ENCODE measurements at places on chromosomes 3 and 15.

DNA sequence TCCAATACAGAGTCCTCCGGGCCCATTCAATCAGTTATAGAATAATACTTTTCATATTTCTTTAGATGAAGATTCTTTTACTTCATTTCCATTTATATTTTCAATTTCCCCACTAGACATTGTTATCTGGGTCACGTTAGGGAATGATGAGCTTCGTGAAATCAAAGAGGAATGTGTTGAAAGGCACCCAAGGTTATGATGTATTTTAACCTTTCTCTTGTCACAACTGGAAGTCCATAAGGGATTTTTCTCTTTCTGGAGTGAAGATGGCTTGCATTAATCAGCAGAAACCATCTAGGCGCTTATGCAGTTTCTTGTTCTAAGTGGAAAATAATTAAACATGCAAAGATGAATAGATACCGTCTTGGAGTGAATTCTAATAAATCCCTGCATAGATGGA is 180.5 kb downstream of the FEZF2 start:
- DNase-seq, result no peak

DNA sequence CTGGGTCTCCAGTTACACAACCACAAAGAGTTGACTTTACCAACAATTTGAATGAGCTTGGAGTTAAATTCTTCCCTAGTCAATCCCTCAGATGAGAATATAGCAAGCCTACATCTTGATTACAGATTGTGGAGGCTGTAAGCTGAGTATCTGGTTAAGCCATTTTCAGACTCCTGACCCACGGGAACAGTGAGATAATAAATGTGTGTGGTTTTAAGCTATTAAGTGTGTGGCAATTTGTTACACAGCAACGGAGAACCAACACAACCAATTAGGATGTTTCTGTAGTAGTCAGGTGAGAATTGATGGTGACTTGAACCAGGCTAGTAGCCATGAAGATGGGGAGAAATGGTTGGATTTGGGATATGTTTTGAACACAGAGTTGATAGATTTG is 37.7 kb upstream of the SLC4A7 start:
- DNase-seq, result no peak

- DNase-seq, result no peak
These were observed 88.8 kb downstream of the HES1 start for GRCh38 chr3:194224471-194225417.

- DNase-seq, result no peak
These were observed 108.3 kb downstream of the SLC49A4 start for GRCh38 chr3:122903171-122903570.

- DNase-seq, result no peak
These were observed 5.2 kb downstream of the CDV3 start for GRCh38 chr3:133578548-133579191.

GRCh38 chr15:70582143-70582945 is 181.0 kb downstream of the UACA start:
- no peak for DNase-seq

DNA sequence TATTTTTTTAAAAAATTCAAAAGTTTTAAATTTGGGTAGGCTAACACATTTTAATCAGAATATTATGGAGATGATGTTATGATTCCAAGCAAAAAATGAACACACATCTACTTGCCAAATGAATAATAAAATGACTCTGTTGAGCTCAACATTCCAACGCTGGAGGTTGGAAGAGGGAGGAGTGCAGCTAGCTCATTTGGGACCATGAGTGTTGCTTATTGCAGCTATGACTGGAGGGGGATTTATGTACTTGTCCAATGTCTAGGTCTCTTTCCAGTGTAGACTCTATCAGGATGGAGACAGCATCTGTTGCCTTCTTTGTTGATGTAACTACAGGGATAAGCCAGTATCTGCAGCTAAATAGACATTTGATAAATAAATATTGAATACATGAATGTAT is 310.6 kb downstream of the CACNA2D3 start:
- DNase-seq, result no peak

- no peak for DNase-seq
These were observed 209.5 kb upstream of the ALCAM start for GRCh38 chr3:105157067-105157765.

GRCh38 chr3:23239211-23240068 is 36.3 kb downstream of the UBE2E2 start:
- DNase-seq, result no peak

DNA sequence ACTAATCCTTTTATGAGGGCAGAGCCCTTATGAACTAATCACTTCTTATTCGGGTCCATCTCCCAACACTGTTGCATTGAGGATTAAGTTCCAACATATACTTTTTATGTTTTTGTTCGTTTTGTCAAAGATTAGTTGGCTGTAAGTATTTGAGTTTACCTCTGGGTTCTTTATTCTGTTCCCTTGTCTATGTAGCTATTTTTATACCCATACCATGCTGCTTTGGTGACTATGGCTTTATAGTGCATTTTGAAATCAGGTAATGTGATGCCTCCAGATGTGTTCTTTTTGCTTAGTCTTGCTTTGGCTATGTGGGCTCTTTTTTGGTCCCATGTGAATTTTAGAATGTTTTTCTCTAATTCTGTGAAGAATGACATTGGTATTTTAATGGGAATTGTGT is 166.4 kb upstream of the KCNMB2 start:
- no peak for DNase-seq

GRCh38 chr3:63585927-63586326 is 66.5 kb upstream of the SNTN start:
- DNase-seq, result no peak

GRCh38 chr15:26882112-26882511 is 15.2 kb downstream of the GABRA5 start:
- no peak for DNase-seq

DNA sequence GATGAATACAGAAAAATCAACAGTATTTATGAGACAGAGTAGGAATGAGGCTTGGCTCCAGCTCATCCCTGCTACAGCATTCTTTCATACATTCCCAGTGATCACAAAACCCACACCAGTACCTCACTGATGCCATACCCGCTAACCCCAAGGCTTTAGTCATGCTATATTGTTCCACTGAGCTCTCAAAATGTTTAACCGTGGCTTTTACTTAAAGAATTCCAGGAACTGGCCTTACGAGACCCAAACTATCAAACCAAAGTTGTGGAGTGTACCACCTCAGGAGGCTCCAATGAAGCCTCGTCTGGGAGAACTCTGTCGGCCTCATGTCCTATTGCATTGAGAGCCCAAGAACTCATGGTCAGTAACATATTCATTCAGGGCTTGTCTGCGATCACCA is 278.9 kb downstream of the ULK4 start:
- DNase-seq, result no peak

DNA sequence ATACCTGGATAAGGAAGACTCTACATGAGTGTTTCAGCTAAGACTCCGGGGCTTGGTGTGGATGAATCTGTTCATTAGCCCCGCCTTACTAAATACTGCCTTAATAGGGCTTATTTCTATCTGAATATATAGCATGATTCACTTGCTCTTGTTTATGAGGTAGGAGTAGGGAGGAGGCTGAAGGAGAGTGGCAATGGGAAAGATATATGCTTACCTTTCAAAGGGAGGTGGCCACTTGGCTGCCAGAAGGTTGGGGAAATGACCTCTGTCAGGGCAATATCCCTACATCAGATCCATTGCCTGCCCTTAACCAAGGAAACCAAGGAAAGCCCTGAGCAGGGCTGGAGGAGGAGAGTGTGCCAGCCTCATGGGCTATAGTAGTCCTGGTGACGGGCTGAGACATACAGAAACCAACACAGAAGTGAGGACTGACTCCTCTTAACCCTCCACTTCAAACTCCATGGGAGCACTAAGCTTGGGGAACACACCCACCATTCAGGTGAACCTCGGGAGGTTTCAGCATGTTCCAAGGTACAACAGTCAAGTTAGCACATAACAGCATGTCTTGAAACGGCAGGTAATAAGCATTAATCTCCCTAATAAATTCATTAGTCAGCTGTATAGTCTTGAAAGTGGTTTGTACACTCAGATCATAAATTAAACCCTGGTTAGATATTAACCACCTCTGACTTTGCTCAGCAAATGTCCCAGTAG is 80.1 kb downstream of the EOMES start:
- no peak for DNase-seq

DNA sequence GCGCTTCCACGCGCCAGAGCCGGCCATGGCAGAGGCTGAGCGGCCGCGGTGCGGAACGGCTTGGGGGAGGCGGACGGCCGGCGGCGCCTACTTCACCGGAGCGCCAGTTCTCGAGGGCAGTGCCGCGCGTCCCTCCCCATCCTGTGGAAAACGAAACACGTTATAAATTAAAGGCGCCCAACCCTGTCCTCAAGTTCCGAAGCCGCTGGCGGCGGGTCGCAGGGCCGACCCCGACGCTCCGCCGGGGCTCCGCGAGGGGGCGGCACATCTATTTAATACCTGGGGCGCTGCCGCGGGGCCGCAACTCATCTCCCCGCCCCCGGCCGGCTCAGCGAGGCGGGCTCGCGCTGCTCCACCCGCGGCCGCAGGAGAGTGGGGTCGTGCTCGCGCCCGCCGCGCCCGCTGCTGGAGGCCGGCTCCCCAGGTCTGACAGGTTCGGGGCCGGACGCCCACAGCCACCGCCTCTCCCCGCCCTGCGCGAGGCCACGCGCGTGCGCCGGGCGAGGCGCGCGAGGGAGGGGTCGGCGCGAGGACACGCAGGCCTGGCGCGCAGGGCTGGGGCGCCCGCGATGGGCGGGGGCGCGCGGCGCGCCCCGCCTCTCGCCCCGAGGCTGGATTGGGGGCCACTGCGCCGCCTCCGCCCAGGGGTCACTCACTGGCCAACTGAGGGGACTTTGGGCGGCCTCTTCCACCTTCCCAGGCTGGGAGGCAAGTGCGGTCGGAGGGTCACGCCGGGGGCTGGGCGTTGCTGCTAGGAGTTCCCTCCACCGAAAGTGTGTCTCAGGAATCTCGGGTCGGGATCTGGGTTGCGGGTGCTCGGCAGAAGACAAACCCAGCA is at the start of gene SLC30A4:
Gene SLC30A4, minus strand, starts transcription at position 428 of the 838 bp plus-strand sequence. Its CDS starts 401 bp downstream, at position 27.
- DNase-seq, result peak; percentile 50

DNA sequence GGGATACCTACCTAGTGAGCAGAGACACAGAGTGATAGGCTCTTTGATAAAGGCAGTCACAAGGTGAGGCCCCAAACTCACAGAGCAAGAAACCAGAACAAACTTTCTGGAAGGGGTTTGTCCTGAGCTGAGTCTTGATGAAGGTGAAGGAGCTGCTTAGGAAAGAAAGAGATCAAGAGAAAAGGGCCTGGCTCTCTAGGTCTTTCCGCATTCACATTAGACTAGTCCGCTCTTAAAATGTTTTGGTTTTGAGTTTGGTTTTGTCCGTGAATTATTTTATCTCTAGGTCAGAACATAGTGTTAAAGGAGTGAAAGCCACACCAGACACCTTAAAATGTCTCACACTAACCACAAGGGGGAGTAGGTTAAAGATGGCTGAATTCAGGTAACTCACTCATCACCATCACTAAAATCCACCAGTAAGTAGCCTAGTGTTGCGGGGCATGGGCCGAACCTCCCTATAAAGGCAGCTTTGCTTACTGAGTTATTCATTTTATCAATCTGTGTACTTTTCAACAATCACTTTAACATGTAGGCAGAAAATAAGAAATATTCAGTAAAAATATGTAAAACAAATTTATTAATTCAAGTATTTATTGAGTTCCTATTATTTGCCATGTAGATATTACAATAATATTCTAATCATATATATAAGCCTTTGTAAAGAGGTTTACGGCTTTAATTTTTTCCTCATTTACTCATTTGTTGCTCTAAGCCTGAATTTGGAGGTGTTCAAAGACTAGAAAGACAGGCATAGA is 121.5 kb upstream of the TSC22D2 start:
- DNase-seq, result peak; percentile 21

DNA sequence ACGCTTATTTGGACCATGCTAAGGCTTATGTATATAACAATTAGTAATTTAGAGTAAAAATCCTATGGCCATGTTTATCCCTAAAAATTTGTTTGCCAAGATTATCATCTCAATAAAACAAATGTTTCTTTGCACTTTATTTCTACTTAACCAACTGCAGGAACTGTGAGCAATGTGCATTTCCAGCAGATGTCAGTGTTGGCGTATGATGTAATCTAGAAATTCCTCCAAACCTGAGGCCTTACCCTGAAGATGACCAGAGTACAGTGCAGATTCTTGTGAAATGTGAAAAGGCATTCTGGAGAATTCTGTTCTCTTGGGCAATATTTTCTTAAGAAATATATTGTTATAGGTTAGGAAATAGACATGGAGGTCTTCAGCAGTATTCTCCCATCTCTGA is 205.9 kb downstream of the MBNL1 start:
- no peak for DNase-seq

GRCh38 chr3:138688871-138689299 is 80.3 kb downstream of the FAIM start:
- no peak for DNase-seq

DNA sequence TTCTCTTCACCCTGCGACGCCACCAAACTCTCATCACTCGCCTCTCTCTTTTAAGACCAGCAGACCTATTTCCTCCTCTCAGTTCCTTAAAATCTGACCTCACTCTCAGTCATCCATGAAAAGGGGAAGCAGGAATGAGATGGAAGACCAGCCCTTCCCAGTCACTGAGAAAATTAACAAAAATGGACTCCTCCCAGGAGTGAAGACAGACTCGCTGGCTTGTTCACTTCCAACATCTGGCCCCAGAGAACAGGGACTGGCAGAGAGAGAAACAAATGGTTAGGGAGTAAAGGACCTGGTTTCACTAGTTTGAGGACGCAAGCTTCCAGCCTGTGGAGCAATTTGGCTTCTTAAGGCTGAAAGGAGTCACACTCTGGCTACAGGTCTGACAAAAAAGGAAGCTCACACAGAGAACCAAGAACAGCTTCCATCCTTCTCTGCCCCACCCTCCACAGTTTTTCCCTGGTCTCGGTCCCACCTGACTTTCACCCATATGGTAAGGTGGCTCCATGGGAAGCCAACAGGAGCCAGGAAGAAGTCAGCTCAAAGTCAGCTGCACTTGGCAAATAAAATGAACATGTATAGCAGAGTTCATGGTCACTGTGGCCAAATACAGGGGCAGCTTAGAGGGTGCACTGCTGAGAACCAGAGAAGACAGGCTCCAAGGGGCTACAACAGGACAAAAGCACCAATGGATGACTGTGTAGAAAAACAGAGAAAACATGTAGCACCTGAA is 57.2 kb downstream of the ITGB5 start:
- no peak for DNase-seq

GRCh38 chr3:8824238-8824637 is 54.8 kb upstream of the OXTR start:
- DNase-seq, result no peak

- no peak for DNase-seq
These were observed 8.3 kb downstream of the TMPRSS7 start for GRCh38 chr3:112042842-112043280.

DNA sequence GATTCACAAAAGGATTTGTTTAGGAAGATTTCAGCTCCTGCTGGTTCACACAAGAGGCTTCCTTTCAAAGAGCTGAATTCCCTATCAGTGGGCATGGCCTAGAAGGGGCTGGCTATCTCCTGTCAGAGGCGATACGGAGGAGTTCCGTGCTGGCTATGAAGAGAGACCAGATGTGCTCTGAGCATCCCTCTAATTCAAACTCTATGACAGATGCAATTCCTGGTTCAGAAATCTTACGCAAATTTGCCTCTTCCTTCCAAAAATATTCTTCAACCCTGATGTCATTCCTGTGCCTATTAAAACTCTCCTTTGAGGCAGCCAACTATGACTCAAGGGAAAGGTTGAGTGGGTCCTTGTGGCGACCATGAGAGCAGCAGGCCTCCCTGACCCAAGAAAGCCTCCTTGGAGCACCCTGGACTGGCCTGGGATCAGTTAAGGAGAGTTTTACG is 139.3 kb upstream of the HES1 start:
- DNase-seq, result no peak
